ENCODE measurements at places on chromosomes 1 and 21. TPM values are rescaled to one million over a fixed set of nuclear protein-coding genes. Genes with fewer than 3 reads are reported as not detected.

DNA sequence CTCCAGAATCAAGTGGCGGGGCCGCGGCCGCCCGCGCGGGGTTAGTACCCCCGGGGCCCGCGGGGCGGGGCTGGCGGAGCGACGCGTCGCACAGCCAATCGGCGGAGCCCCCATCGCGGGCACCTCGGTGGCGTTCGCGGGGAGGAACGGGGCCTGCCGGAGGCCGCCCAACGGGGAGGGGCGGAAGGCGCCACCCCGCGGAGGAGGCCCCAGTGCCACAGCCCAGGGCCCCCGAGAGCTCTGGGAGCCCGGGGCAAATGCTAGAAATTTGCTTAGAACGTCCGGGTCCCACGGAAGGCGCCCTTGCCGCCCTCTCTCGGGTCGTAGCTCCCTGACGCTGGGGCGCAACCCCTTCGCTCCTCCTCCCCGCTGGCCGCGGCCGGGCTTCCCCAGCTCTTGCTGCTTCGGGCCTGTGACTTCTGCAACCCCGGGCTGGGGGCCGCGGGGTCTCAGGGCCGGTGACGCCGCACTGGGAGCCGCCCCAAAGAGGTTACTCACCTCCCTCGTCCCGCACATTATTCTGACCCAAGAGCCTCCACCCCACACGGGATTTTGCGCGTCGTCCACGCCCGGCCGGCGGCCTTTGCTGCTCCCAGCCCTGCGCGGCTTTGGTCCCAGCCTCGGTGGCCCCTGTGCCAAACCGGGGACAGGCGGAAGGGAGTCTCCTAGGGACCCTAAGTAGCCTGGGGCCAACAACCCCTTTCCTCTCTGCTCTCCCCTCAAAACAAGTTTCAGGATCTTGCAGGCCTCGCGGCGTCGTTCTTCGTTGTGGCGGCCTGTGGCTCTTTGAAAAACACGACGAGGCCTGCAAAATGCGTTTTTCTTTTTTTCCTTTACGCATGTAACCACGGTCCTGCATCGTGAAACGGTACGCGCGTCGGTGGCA, at the start of gene RUNX3:
Gene RUNX3 (minus strand): TSS at position 17 of the 886 bp plus-strand sequence. CDS start 408 bp downstream, outside the sequence.
- DNase-seq: no peak

DNA sequence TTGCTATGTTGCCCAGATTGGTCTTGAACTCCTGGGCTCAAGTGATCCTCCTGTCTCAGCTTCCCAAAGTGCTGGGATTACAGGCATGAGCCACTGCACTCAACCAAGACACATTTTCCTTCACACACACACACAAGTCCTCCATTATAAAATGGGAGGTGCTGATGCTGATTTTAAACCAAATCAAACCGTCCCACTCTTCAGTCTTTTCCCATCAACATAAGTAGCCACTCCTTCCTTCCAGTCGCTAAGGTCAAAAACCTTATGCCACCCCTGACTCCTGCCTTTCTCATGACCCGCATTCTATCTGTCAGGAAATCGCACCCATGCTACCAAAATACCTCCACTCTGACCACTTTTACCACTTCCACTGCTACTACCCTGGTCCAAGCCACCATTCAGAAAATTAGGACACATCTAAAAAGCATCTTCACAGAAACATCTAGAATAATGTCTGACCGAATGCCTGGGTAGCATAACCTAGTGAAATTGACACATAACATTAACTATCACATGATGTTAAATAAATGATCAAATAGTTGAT, 28.0 kb upstream of the IFNGR2 start:
- DNase-seq: no peak

Gene TAS1R1
- 0.05 TPM for polyA plus RNA-seq

Gene CRP
- not detected for polyA plus RNA-seq

Gene GJA4
- 14.0 TPM for polyA plus RNA-seq

All from left renal cortex interstitium (tissue), 4 donors.